Activated CD8-positive, alpha-beta memory T cell treated with anti-CD3 and anti-CD28 coated beads, Interleukin-2, amount 10 ng/mL, durations not matched to agents 7 days and 5 days (primary cell): ENCODE measurements at places on chromosomes 2 and 18. TPM values are rescaled to one million over a fixed set of nuclear protein-coding genes. Genes with fewer than 3 reads are reported as not detected.

Gene CD207
- not detected for total RNA-seq

DNA sequence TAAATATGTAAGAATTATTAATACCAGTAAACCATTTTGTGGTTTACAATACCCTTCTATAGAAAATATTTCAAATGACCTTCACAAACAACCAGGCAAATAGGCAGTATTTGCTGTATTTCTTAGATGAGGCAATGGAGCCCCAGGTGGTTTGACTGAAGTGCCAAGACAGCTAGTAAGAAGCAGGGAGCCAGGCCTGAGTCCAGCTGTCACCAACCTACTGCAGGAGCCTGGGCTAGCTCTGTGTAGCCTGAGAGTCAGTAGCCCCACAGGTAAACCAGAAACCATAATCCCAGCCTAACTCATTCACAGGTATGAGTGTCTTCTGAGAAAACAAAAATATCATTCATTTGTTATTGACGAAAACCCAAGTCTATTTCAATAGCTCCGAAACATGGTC is 45.6 kb downstream of the TRIB2 start:
- no peak for DNase-seq

DNA sequence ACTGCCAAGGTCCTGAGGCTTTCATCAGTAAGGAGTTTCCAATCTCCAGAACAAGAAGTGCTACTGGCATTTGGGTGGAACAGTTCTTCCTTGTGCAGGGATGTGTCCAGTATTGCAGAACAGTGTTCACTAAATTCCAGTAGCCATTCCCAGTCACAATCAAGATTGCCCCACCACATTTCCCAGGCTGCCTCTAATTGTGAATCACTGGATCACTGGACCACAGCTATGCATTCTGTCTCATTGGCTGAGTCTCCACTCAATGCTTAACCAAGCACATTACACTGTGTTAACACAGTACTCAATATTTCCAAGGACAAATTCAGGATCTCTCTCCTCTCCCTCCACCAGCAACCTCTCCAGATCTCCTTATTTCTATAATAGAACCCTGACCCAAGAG is 160.2 kb upstream of the CCDC150 start:
- no peak for DNase-seq

DNA sequence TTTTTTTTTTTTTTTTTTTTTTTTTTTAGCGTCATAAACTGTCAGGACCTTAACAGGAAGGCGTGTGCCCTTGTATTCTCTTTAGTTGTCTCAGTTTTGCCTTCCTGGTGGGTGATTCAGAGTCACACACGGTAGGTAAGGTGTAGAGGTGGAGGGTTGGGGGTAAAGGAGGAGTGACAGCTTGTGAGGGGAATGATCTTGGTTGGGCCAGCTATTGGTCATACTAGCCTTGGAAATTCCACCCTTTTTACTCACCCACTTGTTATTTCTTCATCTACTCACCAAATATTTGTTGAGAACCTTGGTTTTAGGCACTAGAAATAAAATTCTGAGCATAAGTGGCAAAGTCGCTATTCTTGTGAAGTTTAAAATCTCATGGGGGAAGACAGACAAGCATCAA is 22.2 kb downstream of the SMIM21 start:
- no peak for DNase-seq

GRCh38 chr2:63408530-63408929 is 179.7 kb downstream of the WDPCP start:
- DNase-seq, result no peak

GRCh38 chr2:101442667-101443061 is 32.2 kb downstream of the RFX8 start:
- no peak for DNase-seq
